ENCODE measurements at places on chromosomes 3 and 15.

DNA sequence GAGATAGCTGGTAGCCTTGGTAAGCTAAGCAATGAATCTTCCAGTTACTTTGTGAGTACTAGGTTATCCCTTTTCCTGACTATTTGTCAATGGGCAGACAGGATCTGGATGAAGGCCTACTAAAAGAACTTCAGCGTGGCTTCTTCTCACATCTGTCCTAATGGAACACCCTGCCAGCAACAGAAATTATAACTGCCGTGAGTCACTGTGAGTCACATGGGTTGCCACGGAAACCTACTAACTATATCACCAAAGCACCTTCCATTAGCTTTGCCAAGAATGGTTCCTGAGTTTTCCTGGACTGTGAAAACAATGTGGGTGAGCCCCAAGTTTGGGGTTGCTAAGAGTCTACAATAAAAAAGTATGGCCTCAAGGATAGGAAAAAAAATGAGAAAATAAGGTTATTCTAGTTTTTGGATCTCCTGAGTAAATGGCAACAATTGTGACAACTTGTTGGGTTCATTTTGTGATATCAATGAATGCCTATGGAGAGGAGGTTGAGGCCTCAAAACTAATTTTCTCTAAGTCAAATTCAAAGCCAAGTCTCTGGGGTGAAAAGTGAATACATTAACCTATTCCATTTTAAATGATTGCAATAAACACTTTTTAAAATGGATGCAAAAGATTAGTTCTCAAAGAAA lies 195.1 kb upstream of the ICE2 start:
- DNase-seq, result no peak

- no peak for DNase-seq
Observed at GRCh38 chr15:82020625-82021394, 25.0 kb downstream of the MEX3B start.

DNA sequence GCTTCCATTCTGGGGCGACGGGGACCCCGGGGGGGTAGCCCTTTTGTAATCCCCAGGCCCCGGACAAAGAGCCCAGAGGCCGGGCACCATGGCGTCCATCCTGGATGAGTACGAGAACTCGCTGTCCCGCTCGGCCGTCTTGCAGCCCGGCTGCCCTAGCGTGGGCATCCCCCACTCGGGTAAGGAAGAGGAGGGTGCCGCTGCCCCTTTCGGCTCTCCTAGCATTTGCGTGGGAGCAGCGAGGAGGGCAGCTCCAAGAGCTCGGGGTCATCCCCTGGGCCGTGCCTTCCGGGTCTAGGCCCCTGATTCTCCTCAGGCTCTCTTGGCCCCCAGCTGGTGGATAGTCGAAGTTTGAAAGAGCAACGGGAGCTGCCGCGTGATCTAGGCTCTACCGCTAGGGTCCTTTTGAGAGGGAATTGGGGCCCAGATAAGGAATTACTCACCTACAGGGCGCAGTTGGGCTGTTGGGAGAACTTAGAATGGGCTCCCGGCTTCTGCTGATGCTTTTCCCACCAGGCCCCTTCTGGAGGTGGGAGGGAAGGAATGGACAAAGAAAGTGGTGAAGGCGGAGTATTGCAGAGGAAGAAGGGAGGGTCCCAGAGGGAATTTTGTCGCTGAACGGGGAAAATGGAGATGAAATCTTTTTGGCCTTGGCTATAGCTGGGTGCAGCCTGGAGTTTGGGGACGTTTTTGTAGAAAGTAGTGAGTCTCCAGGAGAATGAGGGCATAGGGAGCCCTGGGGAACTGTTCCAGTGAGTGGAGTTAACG lies 615 bp downstream of the VPS18 start:
- DNase-seq, result peak; percentile 91

DNA sequence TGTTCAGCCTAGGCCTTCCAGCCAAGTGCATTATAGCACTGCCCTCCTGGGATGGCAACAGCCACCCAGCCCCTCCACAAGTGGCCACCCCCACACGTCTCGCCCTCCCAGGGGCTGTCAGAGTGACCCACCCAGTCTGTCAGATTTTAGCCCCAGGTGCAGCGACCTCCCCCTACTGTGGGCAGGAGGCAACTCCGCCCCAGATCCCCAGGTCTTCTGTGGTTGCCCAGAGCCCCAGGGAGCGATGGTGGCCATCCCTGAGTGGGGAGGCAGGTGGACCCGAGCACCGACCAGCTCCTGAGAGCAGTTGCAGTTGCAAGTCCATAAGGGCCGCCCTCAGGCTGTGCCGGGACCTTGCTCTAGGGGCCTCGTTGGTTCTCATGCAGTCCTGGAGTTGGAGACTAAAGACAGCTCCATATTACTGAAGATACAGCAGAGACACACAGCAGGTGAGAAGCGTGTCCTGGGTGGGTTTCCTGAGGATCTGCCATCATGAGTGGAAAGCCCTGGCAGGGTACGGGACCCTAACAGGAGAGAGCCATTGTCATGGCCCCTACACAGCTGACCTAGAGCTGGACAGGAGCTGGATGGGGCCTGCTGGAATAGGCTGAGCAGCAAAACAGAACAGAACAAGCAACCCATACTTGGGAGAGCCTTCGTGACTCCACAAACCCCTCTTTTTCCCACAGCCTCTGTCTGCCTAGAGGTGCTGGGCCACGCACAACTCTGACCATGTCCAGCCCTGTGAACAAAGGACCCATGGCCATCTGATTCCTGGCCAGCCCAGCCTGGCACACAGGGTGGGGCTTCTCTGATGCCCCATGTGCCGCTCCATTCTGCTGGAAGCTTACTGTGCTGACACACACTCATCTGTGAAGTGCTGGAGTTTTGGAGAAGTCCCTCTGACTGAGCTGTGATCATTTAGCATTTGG lies 110.3 kb upstream of the ALDH1A3 start:
- no peak for DNase-seq

- DNase-seq, result no peak
Observed at GRCh38 chr15:100277087-100277855, 64.5 kb downstream of the ADAMTS17 start.

DNA sequence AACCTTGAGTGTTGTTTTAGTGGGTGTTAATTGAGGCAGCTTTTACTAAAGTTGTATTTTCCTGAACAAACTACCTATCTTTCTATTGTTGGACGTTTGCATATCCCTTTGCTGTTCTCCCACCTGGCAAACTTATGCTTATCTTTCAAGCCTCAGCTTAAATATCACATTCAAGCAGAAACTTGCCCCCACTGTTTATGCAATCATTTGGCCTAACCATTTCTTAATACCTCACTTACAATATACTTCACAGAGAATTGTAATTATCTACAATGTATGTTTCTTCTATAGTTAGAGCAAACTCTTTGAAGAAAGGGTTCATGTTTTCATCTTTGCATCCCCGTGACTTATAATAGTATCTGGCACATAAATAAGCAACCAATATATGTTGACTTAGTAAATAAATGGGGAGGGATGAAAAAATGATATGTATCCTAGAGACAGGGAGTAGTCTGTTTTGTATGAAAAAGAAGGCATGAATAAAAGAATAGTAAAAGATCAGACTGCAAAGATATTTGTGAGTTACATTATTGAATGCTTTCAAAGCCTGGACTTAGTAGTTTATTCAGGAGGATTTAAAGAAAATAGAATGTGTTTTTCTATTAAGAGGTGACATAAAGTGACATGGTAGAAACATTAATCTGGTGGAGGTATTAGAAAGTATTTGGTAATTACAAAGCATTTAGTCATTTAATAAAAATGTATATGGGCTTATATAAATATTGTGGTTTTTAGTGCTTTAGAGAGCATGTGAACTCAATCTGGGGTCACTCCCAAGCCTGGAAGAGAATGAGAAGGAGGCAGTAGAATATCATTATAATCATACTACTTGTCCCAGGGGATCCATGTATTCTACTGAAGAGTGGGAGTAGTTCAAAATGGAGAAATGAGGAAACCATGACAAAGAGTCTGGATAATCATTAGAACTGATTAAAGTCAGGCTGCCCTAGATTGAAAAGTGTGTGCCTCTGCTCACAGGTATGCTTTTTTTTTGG lies 60.0 kb upstream of the DCBLD2 start:
- DNase-seq, result no peak

DNA sequence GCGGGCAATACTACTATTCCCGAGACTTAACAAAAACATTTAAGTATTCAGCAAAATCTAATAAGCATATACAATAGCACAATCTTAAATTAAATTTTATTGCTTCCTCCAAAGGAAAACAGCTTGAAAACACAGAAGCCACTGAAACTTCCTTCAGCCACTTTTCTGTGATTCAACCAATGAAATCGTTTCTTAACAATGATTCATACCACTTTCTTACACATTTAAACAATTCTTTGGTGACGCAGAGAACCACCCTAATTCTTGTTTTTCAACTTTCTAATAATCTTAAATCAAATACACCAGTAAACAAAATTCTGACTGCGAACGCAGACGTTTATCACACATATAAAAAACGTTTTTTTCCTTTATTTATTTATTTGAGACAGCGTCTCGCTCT lies 4.1 kb downstream of the TJP1 start:
- DNase-seq, result no peak

- peak; percentile 60 for DNase-seq
Observed at GRCh38 chr15:96728591-96728990, 398.1 kb downstream of the NR2F2 start.

- no peak for DNase-seq
Observed at GRCh38 chr3:190336516-190337189, 14.4 kb upstream of the CLDN1 start.

GRCh38 chr3:152902141-152902669 lies 67.3 kb downstream of the P2RY1 start:
- DNase-seq, result no peak

- no peak for DNase-seq
Observed at GRCh38 chr3:149767720-149768119, 15.4 kb upstream of the COMMD2 start.

- DNase-seq, result peak; percentile 31
Observed at GRCh38 chr3:61927332-61927731, 366.0 kb downstream of the PTPRG start.

DNA sequence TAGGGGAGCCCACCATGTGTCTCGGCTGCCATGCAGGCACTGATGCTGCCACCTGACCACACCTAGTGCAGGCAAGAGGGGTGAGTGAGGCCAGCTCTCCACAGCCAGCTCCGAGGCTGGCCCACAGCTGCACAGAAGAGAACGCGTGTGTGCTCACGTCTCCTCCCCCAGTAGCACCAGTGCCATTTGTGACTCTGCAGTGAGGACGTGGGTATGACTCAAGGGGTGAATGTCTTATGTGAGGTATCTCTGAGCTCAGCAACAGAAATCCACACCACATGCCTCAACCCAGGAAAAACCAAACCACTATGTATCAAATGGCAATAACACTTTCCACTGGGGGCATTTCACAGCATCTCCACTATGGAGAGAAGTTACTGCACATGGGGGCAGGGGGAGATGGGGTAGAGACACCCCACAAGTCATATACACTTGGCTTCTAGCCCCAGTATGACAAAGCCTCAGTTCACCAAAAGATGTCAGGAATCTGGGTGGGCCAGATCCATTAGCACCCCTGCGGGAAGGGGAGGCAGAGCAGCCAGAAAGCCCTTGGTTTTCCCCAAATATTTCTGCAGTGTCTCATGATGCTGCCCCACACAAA lies 87.6 kb downstream of the LRIG1 start:
- no peak for DNase-seq

GRCh38 chr3:128481438-128481942 lies 11.5 kb downstream of the GATA2 start:
- DNase-seq, result no peak

GRCh38 chr3:20604659-20605058 lies 418.7 kb upstream of the SGO1 start:
- DNase-seq, result no peak

- DNase-seq, result no peak
Observed at GRCh38 chr3:162391301-162391700, 894.7 kb downstream of the OTOL1 start.

- DNase-seq, result no peak
Observed at GRCh38 chr3:37729119-37729518, 132.6 kb upstream of the CTDSPL start.

GRCh38 chr3:141441381-141442364 lies 45.2 kb upstream of the RASA2 start:
- peak; percentile 91 for DNase-seq

DNA sequence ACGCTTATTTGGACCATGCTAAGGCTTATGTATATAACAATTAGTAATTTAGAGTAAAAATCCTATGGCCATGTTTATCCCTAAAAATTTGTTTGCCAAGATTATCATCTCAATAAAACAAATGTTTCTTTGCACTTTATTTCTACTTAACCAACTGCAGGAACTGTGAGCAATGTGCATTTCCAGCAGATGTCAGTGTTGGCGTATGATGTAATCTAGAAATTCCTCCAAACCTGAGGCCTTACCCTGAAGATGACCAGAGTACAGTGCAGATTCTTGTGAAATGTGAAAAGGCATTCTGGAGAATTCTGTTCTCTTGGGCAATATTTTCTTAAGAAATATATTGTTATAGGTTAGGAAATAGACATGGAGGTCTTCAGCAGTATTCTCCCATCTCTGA lies 205.9 kb downstream of the MBNL1 start:
- peak; percentile 69 for DNase-seq

DNA sequence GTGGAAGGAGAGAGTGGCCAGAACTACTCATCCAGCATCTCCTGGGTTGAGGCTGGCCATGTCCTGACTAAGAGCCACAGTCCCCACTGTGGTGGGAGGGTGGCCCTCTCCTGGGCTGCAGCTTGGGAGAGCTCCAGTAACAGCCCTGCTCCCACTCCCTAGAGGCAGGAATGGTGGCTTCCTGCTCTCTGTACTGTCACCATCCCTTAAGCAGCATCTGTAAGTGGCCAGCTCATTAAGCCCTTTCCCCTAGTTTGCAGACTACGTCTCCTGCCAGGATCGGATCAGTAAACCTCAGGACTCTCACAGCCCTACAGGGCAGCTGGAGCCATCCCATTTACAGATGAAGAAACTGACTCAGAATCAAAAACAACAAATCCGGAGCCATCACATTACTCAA lies 30.5 kb downstream of the DNAJB8 start:
- DNase-seq, result no peak

GRCh38 chr15:39242345-39242744 lies 338.5 kb upstream of the THBS1 start:
- no peak for DNase-seq

DNA sequence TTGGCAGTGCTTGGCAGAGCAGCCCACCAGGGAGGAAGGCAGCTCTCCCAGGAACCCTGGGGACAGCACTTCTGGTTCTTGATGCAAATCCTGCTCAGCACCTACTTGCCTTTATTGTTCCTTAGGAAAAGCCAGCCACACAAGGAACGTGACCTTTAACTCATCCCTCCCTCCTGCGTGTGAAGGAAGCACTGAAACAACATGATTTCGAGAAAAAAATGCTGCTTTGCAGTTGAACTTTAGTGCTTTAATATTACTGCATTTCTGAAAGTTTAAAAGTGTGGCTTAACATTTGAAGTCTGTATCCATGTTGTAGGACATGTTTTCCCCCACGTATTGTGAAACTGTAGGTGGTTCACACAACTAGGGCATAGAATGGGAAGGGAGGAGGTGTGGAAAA lies 50.4 kb upstream of the CTNNB1 start:
- no peak for DNase-seq

DNA sequence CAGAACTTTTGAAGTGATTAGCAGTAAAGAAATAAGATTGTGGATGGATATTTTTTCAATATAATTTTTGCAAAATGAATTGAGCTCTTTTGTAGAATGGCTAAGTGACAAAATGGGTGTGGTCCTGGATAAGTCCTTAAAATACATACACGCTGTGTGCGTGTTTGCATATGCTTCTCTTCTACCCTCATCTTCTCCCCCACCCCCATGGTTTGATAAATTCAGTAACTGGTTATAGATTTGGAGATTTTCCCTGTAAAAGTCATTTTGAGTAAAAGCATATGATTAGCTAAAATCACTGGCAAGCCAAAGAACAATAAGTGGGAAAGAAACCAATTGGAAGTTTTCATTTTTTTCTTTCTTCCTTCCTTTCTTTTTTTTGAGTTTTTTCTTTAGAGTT lies 453.9 kb upstream of the MDFIC2 start:
- no peak for DNase-seq

GRCh38 chr15:65409036-65409631 lies 13.6 kb downstream of the IGDCC4 start:
- no peak for DNase-seq

All from Kasumi-1 (cell line).